Fibroblast of the aortic adventitia (primary cell): ENCODE measurements at places on chromosomes 11 and 22.

- no peak for DNase-seq
These were observed 235.6 kb upstream of the TENM4 start for GRCh38 chr11:79676396-79676795.

GRCh38 chr11:34145847-34146381 lies 40.5 kb downstream of the NAT10 start:
- DNase-seq, result no peak

DNA sequence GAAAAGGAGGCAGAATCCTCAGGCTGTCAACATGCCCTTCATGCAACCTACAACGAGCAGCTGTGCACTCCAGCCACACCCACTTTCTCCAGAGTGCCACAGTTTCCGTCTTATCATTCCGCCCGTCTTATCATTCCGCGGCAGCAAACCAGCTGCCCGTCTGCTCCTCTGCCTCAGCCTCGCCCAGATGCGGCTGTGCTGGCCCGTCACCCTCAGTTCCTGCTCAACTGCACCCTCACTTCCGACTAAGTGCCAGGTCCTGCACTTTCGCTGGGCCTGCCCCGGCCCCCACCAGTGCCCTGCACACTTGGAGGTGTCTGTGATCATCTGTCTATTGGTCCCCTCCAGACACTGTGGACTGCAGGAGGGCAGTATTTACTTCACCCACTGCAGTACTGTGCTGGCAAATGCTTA lies 43.7 kb downstream of the MICAL3 start:
- DNase-seq, result no peak

DNA sequence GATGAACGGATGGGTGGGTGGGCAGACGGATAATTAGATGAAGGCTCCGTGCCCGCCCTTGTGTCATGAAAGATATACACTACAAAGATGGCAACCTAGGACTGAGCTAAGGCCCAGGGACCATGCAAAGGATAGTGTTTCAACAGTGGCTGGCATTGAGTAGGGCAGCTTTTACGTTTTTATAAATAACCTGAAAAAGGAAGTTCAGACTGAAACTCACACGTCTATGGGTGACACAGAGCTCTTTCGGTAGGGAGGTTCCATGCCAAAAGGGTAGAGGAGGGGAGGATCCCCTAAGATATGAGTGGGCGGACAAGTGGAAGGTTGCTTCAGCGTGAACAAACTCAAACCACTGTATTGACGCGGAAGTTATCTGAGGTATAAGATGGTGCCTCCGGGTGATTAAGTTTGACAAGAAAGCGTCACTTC lies 90.5 kb downstream of the UBASH3B start:
- DNase-seq, result no peak

DNA sequence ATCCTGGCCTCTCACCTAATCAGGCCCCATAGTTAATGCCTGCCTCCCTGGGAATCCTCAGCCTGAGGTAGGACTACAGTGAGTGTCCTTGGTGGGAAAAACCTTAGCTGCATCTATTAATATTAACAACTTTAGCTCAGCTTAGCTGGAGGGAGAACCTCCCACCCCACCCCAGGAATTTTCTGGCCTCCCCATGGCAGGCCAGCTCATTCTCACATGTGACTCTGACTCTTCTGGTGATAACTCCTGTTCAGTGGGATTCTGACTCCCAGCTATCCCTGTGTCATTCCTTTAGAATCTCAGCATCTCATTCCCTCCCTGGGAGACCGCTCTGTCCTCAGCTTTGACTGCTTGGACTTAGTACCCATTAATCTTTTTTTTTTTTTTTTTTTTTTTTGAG lies 14.5 kb downstream of the ART5 start:
- peak; percentile 74 for DNase-seq

DNA sequence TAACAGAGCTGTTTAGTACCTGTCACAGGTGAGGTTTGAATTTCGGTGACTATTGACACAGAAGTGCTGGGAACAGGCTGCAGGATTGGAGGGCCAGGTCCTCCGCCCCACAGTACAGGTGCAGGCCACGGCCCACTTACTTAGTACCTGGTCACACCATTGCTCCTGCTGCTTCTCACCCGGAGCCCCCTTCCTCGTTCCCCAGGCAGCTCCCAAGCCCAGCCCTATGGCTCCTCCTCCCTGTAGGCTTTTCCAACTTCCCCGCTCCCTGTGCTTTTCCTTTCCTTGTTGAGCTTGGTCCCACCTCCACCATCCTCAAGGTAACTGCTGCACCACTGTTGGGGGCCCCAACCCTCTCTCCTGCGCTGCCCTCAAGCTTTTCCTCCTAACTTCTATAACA lies 27.9 kb upstream of the ANO1 start:
- no peak for DNase-seq

DNA sequence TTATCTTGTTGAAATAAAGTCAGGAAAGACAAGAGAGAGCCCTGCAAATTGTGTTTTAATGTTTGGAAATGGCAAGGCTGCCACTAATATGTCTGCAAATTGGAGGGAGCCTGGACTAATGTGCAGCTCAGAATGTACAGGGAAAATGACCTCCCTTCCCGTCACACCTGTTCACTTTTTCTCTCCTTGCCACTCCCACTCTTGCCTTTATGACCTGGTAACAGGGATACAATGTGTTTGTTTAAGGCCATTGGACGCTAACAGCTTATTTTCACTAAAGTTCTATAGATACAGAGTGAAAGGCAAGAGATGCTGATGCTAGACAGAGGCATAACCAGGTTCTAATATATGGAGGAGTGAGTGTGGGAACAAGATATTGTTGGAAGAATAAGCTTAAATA lies 203.9 kb downstream of the RAB38 start:
- no peak for DNase-seq

DNA sequence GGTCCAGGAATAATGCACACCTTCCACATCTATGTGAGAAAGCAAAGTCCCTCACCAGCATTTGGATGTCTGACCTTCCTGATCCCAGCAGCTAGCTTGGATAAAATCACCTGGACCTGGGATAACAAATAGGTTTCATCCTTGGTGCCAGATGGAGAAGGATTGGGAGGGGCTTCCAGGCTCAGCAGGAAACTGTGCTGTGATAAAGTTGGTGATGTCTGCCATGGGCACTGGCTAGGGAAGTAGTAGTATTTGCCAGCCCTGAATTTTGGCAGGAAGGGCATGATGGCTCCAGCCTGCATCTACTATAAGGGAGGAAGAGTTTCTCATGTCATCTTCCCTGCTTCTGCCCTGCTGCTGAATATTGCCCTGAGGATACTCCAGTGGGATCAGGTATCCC lies 37.5 kb downstream of the C11orf91 start:
- no peak for DNase-seq
